ENCODE measurements at places on chromosomes 1 and 21.

- no peak for DNase-seq
Observed at GRCh38 chr1:202293569-202293968, 48.2 kb downstream of the UBE2T start.

DNA sequence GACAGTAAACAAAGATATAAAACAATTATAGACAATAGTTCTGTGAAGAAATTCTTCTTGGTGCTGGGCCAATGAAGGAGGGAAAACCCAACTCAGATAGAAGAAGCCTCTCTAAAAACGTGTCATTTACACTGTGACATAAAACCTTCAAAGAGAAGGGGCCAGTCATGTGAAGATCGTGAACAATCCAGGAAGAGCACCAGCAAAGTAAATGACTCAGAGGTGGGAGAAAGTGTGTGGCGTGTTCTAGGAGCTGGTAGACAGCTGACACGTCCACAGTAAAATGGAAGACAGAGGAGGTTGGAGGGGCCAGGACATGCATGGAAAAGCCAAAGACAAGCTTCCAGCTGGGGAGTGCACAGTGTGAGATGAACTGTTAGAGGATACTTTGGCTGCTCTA, 143.6 kb downstream of the VAV3 start:
- no peak for DNase-seq

- peak; percentile 6 for DNase-seq
Observed at GRCh38 chr1:36351227-36351977, 28.0 kb upstream of the EVA1B start.

- no peak for DNase-seq
Observed at GRCh38 chr1:63005812-63006211, 221.9 kb downstream of the ATG4C start.

DNA sequence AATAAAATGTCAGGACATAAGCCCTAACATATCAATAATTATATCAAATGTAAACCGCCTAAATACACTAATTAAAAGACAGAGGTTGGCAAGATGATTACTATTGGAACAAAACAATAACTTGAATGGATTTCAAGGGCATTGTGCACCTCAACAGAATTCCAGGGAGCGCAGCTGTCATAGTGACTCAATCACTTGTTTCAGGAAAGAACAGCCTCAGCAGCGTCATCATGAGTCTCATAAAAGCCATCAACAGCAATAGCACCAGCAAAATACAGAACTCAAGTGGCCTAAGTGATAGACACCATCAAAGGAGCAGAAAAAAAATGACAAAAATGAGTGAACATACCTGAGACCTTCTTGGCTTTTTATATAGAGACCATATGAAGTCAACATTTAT, 632.7 kb upstream of the NR5A2 start:
- DNase-seq: no peak

DNA sequence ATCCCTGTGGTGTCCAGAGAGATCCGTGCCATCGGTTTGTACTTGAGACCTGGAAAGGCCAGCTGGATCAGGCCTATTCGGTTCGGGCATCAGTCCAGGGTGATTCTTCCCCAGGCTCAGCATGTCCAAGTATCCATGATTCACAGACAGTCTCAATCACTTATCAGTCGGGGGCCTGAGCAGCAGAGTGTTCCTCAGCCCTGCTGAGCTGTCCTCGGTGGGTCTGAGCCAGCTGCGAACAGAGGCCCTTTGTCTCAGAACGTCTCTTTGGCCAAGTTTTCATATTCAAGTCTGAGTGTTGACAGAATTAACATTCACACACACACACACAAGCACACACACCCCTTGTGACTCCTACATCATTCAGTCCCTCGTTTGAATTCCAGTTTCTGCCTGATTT, 33.4 kb upstream of the OSBPL9 start:
- peak; percentile 94 for DNase-seq

GRCh38 chr1:69185378-69185777, 382.3 kb upstream of the LRRC7 start:
- DNase-seq: no peak

- DNase-seq: no peak
Observed at GRCh38 chr21:16711757-16712156, 801.1 kb upstream of the CXADR start.

DNA sequence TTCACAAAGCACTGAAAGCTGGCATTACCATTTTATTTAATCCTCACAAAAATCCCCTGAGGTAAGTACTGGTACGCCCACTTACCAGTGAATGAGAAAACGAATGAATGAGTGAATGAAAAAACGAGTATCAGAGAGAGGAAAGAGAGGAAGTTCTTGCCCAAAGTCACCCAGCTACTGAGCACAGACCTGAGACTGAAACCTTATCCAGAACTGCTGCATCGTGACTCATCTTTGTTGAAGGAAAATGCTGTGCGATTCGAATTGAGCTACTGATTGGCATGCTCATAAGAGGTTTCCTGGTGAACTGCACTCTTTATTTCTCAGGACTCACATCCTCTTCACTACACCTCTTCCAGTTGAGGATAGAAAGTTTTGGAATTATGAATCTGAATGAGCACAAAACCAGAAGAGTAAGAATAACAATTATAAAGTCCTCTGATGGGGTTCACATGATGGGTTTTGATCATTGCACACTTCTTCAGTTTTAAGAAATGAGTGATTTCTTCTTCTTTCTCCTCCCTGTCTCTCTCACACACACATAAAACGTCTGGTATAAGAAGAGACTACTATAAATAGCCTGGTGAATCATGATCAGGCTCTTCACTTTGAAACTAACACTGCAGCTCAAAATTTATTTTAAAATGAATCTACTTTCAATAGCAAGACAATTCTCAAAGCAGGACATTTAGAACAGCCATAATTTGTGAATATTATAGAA, 32.1 kb downstream of the IL12RB2 start:
- DNase-seq: no peak

DNA sequence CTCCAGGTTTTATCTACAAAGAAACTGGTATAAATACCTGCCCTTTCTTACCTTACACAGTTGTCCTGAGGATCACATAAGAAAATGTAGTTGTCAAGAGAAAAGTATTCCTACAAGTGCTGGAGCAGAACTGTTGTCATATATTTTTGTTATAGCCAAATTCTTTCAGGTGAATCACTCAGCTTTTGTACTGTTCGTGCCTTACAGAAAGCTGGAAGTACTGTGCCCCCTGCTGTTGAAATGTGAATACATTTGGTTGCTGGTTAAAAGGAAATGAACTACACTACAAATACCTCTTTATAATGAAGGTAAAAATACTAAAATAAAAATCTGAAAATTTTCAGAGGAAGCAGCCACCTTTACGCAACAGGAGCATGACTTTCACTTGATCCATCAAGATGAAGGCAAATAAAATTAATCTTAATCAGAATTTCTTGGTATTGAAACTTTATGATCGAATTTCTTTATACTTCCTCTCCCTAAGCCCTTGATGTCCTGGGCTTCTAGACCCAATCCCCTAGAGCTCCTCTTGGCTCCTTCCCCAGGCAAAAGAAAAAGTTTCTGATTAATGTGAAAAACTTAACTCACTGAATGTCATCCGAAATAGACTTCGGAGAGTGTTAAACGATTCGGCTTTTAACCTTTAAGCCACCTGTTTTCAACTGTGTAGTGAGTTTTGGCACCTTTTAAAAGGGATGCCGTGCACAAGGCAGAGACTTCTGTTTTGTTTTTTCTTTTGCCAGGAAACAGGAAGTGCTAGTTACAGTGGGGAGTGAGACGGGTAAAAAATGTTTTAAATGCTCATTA, 12.5 kb downstream of the CHML start:
- DNase-seq: no peak

GRCh38 chr21:46666941-46667740, 31.7 kb downstream of the PRMT2 start:
- DNase-seq: no peak

DNA sequence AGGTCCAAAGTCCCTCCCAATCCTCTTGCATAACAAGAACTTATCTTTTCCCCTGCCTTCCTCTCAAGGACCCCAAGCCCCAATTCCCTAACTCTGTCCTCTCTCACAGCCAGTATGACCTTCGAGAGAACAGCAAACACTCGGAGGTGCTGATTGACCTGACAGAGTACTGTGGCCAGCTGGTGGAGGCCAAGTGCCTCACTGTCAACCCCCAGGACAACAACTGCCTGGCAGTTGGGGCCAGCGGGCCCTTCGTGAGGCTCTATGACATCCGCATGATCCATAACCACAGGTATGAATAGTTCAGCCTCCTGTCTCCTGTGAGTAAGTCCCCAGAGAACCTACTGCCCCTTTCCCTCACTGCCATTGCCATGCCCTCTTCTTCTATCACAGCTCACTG, 29.9 kb upstream of the TMEM222 start:
- DNase-seq: no peak

DNA sequence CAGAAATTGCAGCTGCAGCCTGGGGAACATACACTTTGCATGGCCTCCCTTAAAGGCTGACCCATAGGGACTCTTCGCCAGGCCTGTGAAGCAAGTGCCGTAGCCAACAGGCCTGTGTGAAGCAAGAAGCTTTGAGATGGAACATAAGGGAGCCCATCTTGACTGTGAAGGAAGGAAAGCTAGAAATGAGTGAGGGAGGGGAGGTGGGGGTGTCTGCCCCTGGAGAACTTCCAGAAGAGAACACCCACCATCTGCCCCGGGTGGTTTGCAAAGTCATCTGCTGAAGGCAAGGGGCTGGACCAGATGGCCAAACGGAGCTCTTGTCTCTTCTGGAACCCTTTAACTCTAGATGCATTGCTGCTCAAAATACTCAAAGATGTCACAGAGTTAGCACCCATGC, 103.3 kb upstream of the GRIK3 start:
- DNase-seq: no peak

DNA sequence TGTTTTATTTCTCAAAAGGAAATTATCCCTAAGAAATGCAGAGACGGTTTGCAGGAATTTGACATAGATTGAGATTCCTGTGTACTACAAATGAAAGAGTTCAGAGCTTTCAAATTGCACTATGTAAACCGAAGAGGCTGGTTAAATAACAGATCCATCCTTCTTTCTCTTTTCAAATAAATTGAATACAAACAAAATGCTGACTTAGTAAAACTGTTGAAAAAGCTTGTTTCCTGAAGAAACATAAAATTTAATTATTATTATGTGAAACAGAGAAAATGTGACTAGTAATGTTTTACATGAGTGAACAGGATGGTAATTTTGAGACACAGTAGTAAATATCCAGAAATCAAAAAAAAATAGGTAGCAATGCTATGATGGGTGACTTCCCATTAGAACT, 441.2 kb downstream of the LRRIQ3 start:
- no peak for DNase-seq

DNA sequence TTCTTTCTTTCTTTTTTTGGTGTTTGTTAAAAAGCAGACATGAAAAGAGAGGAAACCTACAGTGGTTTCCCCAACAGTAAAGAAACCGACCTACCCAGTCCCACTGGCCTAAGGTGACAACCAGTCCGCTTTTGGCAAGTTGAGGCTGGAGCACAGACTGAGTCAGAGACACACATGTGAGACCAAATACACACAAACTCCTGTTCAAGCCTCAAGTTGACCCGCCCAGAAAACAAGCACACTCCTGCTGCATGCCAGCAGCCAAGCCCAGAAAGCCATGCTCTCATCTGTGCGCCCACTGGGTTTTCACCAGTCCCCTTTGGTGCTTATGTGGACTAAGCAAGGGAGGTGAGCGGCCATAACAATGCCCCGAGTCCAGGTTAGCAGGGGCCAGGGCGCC, 64.6 kb upstream of the GPR153 start:
- DNase-seq: no peak

DNA sequence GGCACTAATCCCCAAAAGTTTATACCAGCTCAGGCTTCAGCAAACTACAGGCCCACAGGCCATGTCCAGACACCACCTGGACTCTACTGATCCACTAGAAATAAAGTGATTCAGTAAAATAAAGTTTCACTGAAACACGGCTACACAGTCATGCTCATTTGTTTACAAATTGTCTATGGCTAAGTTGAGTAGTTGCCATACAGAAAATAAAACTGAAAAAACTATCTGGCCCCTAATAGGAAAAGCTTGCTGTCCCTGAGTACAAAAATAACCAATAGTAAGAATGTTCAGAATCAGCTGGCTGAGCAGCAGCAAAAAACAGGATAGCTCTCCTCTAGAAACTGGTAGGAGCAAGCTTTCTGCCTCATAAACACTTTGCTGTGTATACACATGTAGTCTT, 221.5 kb downstream of the RERE start:
- DNase-seq: no peak

Measured in hippocampal formation (tissue), 2 donors.